Common myeloid progenitor, CD34-positive (primary cell): ENCODE measurements at places on chromosomes 4 and X.

- DNase-seq: no peak
Observed at GRCh38 chr4:29852537-29852936, 867.6 kb upstream of the PCDH7 start.

DNA sequence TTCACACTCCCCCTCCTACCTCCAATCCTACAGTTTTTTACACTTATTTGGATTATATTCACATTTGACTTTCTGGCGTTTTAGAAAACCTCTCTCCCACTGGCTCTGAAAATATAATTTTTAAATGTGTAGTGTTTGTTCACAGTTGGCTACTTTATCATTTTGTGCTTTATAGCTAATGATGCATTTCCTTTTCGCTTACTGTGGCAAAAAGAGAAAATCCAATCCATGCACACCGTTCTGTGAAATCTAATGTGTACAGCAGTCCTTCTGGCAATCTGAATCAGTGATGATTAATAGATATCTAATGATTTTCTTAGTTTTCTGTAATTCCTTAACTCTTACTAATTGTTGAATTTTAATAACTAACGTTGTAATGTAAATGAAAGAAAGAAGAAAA lies 271.5 kb downstream of the ARAP2 start:
- DNase-seq: no peak

- DNase-seq: peak; percentile 28
Observed at GRCh38 chr4:36243355-36244256, 708 bp downstream of the ARAP2 start.

- DNase-seq: no peak
Observed at GRCh38 chr4:789571-790465, 36.1 kb downstream of the CPLX1 start.

DNA sequence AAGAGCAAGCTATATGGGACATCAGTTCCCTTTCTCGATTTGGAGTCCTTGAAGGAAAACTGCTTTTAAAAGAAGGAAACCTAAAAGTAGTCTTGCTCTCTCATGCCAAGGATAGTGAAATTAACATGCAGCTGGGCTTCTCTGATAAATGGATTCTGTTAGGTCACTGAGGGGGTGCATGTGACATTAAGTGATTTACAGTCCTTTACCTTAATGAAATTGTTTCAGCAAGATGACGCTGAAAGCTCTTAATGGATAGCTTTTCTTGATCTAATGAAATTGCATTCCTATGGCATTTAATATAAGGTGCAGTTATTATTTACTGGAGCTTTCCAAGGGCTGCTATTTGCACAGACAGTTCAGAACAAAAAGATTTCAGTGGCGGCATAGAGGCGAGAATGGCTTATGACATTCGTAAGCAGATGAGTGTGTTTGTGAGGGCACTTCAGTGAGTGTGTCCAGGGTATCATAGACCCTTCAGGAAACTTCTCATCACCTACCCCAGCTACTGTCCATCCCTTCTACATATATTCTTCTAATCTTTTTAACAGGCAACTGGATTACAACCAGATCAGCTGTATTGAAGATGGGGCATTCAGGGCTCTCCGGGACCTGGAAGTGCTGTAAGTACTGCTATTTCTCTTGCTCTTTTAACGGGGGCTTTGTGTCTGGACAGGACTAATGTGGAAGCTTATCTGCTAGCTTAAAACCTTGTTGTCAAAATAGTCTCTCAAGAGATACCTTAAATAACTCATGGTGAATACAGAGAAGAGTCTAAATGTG lies 219.9 kb upstream of the PACRGL start:
- no peak for DNase-seq

- DNase-seq: no peak
Observed at GRCh38 chr4:1331591-1332353, 15.2 kb upstream of the UVSSA start.

- DNase-seq: no peak
Observed at GRCh38 chr4:158998624-158999023, 104.3 kb upstream of the RAPGEF2 start.
